Adrenal gland (tissue), 19 donors: ENCODE measurements at places on chromosomes 13 and 19.

GRCh38 chr13:77811381-77811780 is 107.2 kb downstream of the EDNRB start:
- DNase-seq = no peak

- DNase-seq = no peak
Measured at GRCh38 chr19:19076476-19076875, 12.7 kb downstream of the SLC25A42 start.

GRCh38 chr19:17614476-17614875 is 59.0 kb downstream of the COLGALT1 start:
- DNase-seq = no peak

DNA sequence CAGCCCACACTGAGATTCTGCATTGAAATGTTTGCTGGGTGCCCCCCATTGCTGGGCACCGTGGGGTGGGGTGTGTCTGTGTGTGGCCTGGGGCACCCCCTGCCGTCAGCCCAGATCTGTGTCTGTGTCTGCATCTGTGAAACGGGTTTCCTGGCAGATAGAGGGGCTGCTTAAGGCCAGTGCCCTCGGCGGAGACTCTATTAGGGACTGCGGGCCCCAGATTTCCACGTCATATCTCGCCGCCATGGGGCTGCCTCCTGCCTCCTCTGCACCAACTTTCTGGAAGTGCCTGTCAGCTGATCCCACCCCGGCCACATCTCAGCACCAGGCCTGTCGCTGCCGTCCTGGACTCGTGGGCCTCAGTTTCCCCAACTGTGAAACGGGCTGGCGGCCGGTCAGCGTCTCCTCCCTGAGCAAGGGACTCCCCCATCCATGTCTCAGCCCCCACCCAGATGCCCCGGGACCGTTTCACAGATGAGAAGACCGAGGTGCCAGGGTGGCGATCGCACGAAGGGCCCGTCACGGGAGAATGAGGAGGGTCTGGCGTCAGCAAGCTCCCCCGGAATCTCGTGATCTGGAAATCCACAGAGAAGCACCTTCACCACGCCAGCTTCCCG is 21.4 kb downstream of the ARID3A start:
- no peak for DNase-seq

- no peak for DNase-seq
Measured at GRCh38 chr13:32978278-32978677, 37.9 kb upstream of the KL start.

DNA sequence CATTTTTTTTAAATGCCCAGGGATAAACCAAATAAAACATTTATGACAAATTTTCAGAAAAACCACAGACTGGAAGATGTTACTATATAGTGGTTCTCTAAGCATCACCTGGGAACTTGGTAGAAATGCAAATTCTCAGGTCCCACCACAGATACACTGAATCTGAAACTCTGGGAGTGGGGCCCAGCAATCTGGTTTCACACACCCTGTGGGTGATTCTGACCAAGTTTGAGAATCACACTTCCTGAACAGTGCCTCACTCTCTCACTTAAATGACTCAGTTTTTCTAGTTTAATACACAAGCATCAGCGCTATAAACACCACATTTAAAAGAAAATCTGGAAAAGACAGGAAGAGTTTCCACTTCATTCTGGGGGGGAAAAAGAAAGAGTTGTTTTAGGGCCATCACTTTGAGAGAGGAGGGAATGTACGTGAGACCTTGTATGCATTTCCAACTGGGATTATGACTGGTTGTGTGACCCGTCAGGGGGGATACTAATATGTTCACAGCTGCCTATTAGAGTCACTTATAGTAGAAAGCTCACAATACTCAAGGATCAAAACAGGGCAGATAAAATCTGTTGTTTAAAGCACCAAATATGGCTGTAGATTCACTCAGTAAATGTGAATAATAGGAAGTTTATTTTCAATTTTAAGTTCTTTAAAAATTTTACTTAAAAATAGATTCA is 567.7 kb downstream of the GPC6 start:
- no peak for DNase-seq

GRCh38 chr13:42740753-42741152 is 40.6 kb upstream of the FAM216B start:
- DNase-seq = peak; percentile 54

DNA sequence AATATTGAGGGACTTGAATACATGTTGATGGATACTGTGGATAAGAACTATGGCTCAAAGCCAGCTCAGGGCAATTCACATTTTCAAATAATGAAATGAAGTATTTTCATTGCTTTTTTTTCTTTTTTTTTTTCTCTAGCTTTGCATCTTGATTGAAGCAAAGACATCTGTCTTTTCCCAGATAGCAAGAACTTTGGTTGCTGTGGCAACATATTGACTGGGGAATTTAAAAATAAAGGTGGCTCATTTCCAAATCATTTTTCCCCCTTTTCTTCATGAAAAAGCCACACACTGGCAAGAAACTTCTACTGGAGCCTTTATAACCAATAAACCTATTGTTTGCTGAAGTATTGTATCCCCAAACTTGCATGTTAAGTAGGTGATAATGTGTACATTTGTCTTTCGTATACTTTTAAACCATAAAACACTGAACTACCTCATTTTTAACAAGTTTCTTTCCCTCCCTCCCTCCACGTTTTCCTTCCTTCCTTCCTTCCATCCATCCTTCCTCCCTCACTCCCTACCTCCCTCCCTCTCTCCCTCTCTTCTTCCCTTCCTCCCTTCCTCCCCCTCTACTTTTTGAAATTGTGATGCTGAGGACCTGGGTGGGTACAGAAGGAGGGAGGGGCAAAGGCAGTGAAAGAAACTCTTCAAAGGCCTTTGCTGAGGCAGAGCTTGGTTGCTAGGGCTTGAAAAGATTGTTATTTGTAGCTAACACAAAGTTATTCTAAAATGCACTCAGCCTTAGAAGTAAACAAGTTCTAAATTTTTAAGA is 343.5 kb upstream of the SPRY2 start:
- DNase-seq = no peak

DNA sequence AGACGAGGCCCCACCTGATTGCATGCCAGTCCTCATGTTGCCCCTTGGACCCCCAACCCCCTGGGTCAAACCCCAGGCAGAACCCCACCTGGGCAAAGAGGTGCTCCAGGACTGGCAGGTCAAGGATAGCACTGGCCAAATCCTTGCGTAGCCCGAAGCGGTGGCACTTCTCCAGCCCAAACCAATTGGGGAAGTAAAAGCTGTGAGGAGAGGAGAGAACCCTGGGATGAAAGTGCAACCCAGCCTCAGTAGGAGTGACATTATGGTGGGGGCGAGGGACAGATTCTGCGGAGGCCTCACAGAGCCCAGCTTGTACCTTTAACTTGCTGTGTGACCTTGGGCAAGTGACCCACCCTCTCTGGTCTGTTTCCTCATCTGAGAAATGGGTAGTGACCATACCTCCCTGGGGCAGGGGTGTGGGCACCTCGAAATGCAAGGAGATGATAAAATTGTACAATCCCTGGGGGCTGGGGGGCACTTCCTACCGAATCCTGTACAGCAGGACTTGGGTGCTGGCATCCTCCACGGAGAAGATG is 4.4 kb downstream of the JAK3 start:
- no peak for DNase-seq

DNA sequence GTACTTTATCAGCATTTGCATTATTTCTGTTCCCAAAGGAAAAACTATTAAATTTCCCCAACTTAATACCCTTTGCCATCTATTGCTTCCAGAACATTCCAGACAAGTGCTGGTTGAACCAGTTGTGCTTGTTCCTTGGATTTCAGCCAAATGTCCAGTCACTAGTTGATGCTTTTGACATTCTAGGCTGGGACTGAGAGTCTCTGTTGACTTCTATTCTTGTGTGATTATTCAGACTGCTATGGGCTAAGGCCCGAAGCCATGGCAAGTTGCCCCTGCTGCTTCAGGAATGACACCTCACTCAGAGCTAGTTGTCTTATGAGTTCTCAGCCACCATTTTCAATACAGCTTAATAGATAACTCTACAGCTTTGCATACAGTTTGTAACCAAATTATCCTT is 458.1 kb upstream of the ARGLU1 start:
- peak; percentile 22 for DNase-seq

DNA sequence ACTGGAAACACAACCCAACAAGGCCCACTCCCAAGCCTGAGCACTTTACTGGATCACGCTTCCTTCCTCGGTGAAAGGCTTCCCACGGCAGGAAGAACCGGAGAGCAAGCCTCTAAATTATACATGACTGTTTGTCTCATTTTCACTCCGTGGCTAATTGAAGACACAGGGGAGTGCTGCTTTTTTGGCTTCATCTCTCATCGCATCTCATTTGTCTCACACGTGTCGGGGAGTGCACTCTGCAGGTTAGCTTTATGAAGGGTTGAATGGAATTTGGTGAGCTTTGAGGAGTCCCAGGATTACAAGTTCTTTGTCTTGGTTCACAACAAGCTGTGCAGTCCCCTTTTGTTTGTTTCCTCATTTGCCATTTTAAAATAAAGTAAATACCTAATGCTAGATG is 544.6 kb downstream of the GPC6 start:
- no peak for DNase-seq

DNA sequence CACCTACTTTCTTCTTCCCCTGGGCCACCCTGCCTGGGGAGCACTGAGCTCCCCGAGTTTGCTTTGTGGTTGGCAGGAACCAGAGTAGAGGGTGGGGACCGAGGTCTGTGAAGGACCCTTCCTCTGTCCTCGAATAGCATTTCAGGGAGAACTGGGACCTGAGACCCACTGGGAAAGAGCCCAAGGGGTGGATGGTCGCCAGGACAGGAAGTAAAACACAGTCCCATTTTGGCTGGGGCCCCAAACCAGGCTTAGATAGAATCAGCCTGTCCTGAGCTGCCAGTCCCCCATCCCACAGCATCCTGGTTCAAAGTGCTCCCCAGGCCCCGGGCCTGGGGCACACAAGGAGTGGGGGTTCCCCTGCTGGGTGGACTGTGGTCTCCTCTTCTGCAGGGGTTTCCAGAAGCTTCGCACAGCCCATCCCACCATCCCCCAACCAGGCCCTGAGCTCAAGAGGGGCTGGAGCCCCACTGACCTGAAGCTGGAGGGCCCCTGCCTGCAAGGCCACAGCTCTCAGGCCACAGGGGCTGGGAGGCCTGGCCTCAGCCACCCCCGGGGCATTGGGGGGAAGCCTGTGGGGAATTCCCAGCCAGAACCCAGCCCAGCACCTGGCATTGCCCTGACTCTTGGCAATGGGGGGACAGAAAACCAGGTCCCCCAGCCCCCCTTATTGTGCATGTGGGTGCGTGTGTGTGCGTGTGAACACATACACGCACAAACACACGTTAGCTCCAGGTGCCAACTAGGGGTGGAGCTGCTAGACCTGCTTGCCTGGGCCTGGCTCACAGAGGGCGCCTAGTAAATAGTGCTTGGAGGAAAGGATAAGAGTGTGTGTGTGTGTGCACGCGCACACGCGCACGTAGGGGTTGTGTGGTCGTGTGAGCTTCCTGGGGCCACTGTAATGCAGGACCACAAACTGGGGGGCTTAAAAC is 995 bp upstream of the MKNK2 start:
- no peak for DNase-seq

DNA sequence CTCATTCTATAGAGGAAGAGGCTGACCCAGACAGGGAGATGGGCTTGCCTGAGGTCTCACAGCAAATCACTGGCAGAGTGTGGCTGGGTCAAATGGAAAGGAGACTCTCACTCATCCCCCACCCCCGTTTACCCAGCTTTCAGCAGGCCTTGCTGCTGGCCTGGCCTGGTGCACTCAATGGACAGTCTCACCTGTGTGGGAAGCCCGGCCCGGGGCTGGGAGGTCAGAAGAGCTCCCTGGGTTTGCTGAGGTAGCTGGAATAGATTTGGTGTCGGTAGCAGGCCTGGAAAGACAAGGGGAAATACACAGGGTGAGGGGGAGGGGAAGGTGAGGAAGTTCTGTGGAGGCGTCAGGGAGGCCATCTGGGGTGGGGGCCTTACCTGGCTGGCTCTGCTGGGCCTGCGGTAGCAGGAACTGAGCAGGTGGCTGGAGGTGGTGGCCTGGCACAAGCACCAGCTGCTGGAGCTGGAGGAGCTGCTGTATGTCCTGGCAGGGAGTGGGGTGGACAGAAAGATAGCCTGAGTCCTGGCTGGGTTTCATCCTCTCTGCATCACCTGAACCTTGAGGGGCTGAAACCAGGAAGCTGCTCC is 23.5 kb downstream of the ZNF574 start:
- no peak for DNase-seq

GRCh38 chr13:111555268-111555808 is 234.9 kb downstream of the TEX29 start:
- no peak for DNase-seq

- DNase-seq = no peak
Measured at GRCh38 chr19:32809754-32810153, 59.8 kb downstream of the SLC7A9 start.

DNA sequence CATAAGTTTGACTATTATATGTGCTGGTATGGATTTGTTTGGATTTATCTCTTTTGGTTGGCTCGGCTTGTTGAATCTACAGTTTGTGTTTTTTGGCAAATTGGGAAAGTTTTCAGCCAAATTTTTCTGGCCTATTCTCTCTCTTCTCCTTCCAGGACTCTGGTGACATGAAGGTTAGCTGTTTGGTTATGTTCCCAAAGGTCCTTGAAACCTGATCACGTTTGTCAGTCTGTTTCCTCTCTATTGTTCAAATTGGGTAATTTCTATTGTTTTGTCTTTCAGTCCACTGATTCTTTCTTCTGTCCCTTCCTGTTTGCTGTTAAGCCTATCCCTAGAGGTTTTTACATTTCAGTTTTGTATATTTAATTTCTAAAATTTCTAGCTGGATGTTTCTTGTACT is 81.5 kb upstream of the SHISA2 start:
- no peak for DNase-seq

GRCh38 chr13:36377826-36378468 is 31.8 kb upstream of the SPART start:
- no peak for DNase-seq

DNA sequence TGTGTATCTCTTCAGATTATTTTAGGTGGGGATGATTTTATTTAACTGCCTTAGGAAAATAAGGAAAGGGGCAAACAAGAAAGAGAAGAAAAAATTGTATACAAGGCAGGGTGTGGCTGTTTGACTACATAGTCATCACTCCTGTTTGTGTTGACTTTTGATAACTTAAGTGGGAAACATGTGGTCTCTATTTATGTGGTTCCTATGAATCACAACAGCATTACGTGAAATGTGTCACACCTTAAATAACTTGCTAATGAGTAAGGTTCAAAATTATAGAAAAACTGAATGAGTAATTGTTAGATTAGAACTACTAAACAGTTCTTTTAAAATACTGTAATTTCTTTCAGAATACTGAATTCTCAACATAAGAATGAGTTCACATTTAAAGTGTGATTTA is 69.3 kb downstream of the LMO7 start:
- DNase-seq = no peak

- DNase-seq = peak; percentile 46
Measured at GRCh38 chr13:94548821-94549231, 47.1 kb downstream of the TGDS start.
